ENCODE measurements at places on chromosomes 1 and 21. TPM values are rescaled to one million over a fixed set of nuclear protein-coding genes. Genes with fewer than 3 reads are reported as not detected.

- no peak for DNase-seq
Observed at GRCh38 chr1:12722626-12723025, 6.7 kb downstream of the AADACL3 start.

GRCh38 chr1:205068001-205068400, 16.3 kb downstream of the TMEM81 start:
- peak; percentile 45 for DNase-seq

Gene PSMD4
- total RNA-seq, result 112 TPM

- DNase-seq, result peak; percentile 63
Observed at GRCh38 chr1:31790641-31791091, 25.2 kb downstream of the SPOCD1 start.

- DNase-seq, result no peak
Observed at GRCh38 chr1:189323091-189323490, 1154.6 kb downstream of the BRINP3 start.

All from upper lobe of right lung (tissue), 1 donor.